ENCODE measurements at places on chromosomes 13 and 19.
A peak's percentile ranks its signal among the peaks of the same experiment; 100 is the strongest.

DNA sequence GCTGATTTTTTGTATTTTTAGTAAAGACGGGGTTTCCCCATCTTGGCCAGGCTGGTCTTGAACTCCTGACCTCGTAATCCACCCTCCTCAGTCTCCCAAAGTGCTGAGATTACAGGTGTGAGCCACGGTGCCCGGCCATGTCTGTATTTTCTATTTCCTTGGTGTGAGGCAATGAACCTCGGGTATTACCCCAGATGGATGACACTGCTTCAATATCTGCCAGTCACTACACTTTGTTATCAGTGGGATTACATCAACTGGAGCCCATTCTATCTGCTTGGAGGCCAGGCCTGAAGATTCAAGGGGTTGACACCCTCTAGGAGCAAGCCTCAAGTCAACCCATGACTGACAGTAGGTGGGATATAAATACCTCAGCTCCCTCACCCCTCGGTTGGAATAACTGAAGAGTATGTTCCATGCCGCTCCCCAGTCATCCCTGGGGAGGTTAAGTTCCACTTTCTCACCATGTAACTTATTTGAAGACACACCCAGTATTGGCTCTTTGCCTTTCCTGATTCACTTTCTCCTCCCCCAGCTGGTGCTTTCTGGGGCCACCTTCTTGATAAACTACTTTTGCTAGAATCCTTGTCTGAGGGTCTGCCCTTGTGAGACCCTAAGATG, 992 bp upstream of the ADGRE1 start:
- no peak for DNase-seq

- DNase-seq: no peak
Measured at GRCh38 chr19:1361601-1362386, 21.9 kb upstream of the NDUFS7 start.

GRCh38 chr13:114054830-114055439, 77.5 kb downstream of the RASA3 start:
- DNase-seq: no peak

DNA sequence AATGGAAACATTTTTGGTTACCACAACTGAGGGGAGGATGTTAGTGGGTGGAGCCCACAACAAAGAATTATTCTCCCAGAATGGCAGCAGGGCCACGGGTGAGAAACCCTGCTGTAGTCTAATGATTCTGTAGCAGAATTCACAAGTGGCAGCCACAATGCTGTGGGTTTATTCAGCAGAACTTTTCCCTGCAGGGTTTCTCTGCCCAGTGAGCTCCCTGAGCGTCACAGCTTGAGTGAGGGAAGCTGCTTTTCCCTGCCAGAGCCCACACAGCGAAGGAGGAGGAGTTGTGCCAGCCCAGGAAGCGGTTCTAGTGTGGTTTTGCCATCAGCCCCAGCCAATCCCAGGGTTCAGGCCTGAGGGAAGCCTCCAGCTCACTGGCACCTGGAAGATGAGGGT, 4.4 kb downstream of the ATP12A start:
- peak; percentile 15 for DNase-seq

DNA sequence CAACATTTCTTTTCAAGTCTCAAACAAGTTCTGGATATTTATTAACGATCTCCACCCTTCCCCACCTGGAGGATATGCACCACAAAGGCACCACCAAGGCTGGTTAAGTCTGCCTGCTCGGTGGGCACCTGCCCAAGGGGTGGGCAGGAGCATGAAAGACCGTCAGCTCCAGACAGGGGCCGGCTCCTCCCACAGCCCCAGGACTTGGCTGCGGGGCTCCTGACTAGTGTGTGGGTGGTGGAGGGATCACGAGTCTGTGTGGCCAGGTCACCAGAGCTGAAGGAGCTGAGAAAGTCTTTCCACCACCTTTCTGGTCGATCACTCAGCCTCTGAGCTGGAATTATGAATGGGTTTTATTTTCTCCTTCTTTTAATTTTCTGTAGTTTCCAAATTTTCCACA, 7.8 kb downstream of the SLC7A1 start:
- DNase-seq: no peak
